ENCODE measurements at places on chromosomes 7 and 10. TPM values are rescaled to one million over a fixed set of nuclear protein-coding genes. Genes with fewer than 3 reads are reported as not detected.

DNA sequence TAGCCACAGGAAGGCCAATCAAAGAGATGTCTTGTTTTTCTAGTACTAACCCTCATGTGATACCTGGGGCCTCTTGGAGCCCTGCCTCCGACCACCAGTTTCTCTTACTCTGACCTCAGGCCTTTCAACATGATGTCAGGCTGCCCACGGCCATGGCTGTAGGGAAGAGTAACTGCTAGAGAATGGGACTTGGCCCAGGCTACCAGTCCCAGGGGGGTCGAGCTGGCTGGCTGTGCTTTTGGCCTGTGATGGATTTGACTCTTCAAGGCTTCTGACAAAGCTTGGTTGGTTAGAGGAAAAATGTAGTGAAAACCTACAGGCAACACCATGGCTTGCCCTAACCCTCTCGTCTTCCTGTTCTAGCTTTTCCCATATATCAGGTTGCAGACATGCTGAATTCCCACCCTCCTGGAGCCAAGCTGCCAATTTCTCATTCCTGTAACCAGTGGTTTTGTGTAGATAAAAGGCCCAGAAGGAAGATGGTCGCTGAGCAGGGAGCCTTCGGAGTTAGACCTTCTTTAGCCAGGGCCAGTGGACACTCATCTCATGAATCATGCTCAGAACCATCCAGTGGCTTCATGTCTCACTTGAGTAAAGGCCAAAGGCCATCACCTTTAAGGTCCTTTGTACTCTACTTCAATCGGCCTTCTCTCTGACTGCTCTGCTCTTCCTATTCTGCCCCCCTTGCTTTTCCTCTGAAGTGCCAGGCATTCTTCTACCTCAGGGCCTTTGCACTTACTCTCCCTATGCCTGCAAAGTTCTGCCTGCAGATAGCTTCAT, 19.7 kb downstream of the SUFU start:
- DNase-seq, result no peak

GRCh38 chr10:128594688-128595087, 468.5 kb upstream of the MKI67 start:
- DNase-seq, result no peak

Gene OR13A1
- not detected for total RNA-seq

Gene MMS19
- total RNA-seq, result 47.2 TPM

Data from lung microvascular endothelial cell (primary cell).